ENCODE measurements at places on chromosomes 7 and 10. TPM values are rescaled to one million over a fixed set of nuclear protein-coding genes. Genes with fewer than 3 reads are reported as not detected.

SEMA3A gene
- 113 TPM for total RNA-seq

DKK1 gene
- total RNA-seq = 421 TPM

CCDC3 gene
- 0.25 TPM for total RNA-seq

CAV1 gene
- 541 TPM for total RNA-seq

ZNF316 gene
- total RNA-seq = 21.4 TPM

TMEM236 gene
- total RNA-seq = 0.11 TPM

PLEKHS1 gene
- not detected for total RNA-seq

OR13A1 gene
- total RNA-seq = not detected

PLXDC2 gene
- total RNA-seq = 6.9 TPM

NUDCD3 gene
- total RNA-seq = 96.5 TPM

HOXA2 gene
- total RNA-seq = under 0.01 TPM

DUSP5 gene
- total RNA-seq = 67.8 TPM

ELAPOR2 gene
- 3.3 TPM for total RNA-seq

MKI67 gene
- total RNA-seq = 10.1 TPM

NUTM2D gene
- 0.62 TPM for total RNA-seq

EIF5AL1 gene
- 1.3 TPM for total RNA-seq

CDHR3 gene
- total RNA-seq = 4.0 TPM

CHCHD1 gene
- total RNA-seq = 17.5 TPM

GIMAP6 gene
- total RNA-seq = 0.25 TPM

VENTX gene
- not detected for total RNA-seq

RPEL1 gene
- total RNA-seq = under 0.01 TPM

STOX1 gene
- 0.12 TPM for total RNA-seq

PRF1 gene
- not detected for total RNA-seq
